Right hindlimb (tissue), 1 donor: ENCODE measurements at places on chromosomes 4 and X.
A peak's percentile ranks its signal among the peaks of the same experiment; 100 is the strongest.

- no peak for DNase-seq
These were observed 91.4 kb downstream of the ANXA3 start for GRCh38 chr4:78642934-78643333.

DNA sequence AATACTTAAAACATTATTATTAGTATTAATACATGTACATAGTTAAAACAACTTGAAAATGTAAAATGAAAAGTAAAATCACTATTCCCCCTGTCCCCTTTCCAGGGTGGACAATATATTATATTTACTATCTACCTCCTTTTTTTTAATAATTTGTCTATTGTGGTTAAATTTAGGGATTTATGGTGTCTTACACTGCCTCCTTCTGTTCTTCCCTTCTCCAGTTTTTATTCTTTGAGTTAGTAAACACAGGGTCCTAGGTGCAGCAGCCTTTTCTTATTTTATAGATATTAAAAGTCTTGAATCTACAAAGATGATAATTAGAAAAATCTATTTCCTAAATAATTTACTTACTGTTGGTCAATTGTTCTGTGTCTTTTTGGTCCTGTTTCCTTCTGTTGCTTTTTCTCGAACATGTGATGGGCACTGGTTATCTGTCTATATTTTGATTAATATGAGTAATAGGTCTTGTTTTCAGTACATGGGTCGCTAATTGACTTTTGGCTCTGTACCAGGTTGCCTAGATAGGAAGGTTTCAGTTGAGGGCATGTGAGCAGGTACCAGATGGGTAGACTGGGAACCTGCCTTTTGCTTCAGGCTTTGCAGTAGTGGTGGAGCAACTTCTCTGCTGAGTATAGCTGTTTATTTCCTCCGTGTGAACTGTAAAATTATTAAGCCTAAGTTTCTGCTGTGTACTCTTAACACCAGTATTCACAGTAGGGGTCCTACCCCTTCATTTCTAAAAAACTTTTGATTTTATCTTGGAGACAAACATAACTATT is 1.1 kb downstream of the NUDT9 start:
- DNase-seq: no peak

DNA sequence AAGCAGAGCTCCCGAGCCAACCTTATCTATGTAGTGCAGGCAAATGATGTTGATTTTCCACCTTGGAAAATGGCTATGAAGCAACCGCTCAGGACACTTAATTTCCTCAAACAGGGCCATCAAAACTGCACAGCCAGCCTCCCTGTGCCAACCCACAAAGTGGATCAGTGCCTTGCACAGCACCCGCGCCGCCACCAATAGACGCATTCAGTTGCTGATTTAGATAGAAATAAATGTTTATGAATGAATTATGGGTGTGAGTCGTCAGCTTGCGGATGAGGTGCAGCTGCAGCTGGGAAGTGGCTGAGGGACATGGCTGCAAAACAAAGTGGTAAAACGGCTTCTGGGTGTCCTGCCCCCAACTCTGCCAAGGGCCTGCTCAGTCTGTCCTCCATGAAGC is 47.0 kb downstream of the SOD3 start:
- no peak for DNase-seq

DNA sequence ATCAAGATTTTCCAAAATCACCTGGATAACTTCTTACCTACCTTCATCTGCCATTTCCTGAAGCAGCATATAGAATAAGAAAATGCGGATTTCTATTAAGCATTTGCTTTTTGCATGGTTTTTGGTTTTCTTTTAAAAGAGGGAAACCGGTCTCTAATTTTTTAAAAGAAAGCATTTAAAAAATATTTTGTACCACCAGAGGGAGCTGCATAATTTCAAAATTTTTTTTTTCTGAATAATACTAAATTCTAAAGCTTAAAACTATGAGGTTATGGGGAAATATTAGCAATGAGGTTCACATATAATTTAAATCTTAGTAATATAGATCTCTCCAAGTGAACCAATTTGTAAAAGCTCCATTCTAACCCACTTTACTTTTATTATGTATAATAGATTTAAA is 137.7 kb upstream of the TENT5D start:
- no peak for DNase-seq

DNA sequence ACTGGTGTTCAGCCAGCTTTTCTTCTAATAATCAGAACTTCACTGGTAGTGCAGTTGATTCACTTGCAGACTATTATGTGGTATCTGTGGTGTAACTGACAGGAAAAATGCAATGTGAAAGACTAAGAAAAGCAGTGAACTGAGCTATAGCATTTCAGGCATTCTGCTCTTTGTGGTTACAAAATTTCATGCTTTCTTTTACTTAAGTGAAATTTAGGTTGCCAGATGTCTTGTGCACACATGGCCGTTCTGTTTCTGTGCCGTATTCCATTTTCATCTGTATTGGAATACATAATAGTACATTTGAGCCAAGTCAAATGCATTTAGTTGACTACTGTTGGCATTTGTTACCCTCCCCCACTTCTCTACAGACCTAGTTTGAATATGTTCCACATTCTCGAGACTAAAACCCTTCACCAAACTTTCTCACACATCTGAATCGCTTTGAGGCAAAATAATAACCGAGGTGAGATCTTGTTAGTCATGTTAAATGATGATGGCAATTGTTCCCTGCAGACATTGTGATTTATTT is 8.2 kb downstream of the RTL3 start:
- DNase-seq: no peak

DNA sequence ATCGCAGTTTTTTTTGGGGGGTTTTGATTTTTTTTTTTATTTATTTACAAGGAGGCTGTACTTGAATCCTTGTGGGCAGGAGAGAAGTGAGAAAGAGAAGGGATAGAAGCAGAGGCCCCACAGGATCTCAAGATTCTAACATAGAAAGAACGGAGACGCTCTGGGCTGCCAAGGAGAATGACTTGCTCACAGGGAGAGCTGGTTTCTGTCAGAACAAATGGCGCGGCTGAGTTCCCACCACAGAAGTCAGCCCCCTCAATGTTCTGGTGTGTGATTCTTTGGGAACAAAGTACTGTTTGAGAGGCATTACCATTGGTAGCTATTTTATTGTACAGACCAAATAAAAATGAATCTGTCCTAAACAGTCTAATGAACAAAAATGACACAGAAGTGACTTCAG is 80.6 kb downstream of the ATXN3L start:
- DNase-seq: no peak

DNA sequence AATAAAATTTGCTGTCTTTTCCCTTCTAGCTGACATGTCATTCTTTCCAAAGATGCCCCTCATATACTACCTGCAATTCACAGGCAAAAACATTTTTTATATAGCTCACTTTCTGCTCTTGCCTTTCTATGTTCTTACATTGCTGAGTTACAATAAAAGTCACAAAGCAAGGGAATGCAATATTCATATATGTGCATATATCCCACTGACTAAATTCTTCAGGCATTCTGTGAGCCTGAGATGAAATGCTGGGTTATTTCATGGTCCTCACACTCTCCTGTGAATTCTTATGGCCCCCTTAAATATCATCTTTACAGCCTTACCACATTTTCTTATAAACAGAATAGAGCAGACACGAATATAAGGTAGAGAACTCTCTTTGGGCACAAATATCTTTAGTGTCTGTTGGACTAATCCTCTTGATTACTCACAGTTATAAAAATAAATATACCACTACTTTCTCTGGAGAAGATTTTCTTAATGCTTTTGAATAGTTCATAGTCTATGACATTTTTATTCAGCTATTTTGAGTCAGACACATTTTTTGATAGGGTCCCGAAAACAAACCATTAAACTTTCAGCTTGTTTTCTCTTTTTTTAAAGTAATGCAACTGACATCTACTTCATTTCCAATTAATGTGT is 84.1 kb upstream of the H2AZ1 start:
- no peak for DNase-seq

DNA sequence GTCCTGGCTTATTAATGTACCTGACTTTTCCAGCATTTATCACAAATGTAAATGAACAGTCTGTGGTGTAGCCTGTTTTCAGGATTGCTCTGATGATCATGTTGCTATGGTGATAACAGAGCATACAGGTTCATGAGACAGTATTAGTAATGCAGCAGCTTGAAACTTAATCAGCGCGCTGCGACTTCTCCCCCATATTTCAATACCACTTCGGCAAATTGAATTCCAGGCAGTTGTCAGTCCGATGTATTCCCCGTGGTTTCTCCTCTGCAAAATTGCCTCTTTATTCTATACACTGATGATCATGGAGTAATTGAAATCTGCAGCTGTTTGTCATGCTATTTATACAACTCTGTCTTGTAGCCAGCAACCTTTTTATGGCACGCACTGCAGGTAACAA is 239.3 kb downstream of the C4orf33 start:
- peak; percentile 68 for DNase-seq

- no peak for DNase-seq
These were observed 62.1 kb downstream of the SH3KBP1 start for GRCh38 chrX:19825271-19825670.

DNA sequence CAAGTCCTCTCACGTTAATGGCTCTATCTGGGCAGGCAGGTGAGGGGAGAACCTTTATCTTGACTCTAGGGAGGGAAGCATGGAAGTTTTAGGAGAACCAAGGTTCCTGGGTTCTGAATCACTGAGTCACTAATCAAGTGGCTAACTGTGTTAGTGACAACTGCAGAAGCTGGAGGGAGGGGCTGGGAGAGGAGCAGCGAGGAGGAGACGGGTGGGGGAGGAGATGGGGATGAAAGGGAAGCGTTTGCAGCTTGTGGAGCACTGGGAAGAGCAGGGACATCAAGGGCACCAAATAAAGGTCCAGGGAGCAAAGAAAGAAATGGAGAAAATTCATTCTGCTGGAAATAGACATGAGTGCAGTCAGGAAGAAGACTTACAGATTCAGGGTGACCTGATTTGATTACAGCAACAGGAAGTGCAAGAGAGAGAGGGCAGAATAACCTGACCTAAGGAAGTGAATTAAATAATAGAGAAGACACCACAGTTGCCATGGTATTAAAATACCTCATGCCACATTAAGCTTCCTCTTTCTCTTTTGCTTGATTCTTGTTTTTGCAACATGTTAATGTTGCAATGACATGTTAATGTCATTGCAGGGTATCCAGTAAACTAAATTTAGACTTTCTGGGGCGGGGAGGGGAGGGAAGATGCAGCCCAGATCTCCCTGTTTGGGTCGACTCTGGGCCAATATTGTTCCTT is 4.5 kb upstream of the SETD7 start:
- no peak for DNase-seq

- no peak for DNase-seq
These were observed 748 bp downstream of the CT47B1 start for GRCh38 chrX:120874678-120875557.

DNA sequence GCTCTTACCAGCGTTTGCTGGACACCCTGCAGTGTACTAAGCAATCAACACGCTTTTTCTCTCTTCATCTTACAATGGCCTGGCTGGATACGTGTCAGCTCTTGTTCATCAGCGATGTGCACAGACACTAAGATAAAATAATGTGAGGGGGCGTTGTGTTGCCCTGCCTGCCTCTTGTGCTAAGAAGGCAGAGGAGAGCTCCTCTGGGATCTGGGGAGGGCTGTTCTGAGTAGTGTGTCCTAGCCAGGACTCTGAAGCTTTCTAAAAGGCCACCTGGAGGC is 49.7 kb downstream of the NELFA start:
- DNase-seq: no peak

DNA sequence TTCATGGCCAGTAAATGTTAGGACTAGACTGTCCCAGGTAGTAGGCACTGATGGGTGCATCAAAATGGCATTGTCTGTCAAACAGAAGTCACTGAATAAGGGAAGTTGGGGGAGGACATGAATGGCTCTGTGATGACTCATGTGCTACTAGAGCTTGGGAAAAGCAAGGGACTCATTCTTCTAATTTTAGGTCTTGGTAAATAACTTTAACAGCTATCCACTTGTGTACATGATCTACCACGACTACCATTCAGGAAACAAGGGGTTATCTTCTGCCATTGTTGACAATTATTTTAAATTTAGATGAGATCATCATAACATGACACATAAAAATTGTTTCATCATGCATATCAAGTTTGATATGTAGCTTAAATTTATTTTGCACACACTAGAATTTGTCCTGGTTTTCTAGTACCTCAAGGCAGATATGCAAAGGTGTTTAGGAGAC is 6.3 kb downstream of the AREG start:
- no peak for DNase-seq

GRCh38 chr4:165009493-165010227 is 22.1 kb upstream of the TRIM60 start:
- no peak for DNase-seq

- DNase-seq: no peak
These were observed 21.8 kb upstream of the JADE1 start for GRCh38 chr4:128787509-128788311.

- no peak for DNase-seq
These were observed 506.7 kb downstream of the BCOR start for GRCh38 chrX:39591099-39591498.

- DNase-seq: no peak
These were observed 523.1 kb downstream of the INPP4B start for GRCh38 chr4:142322996-142323395.

DNA sequence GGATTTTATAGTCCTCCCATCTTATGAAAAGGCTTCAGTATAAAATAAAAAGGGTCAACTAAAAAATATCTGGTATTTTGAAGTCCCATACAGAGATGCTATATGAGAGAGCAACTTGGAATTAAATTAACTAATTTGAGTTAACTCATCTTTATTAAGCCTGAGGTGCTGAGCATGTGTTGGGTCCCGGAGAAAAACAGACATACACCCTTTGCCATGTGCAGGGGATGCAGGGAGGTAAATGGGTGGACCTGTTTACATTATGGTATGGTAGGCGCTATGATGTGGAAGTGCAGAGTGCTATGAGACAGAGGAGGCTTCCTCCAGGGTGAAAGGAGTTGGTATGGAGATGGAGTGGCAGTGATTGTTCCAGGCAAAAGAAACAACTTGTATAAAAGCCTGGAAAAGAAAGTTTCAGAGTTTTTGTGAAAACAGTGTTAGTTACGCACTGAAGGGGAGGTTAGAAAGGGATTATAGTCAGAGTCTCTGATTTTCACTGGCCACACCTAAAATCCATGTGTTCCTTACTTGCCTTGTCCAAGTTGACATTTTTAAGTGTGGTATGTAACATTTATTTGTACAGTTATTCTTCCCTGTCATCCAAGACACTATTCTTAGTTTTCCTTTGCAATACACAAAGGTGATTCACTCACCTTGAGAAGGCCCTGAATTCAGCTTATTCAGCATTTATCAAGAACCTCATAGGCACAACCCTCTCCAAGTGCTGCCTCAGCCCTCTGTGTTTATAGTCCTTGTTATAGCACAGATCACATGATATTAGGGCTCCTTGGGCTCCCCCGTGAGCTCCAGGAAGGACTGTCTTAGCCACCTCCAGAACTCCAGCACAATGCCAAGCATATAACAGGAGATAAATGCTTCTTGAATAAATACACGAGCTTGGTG is 152.0 kb downstream of the RASL11B start:
- DNase-seq: no peak
